Activated CD4-positive, alpha-beta T cell treated with anti-CD3 and anti-CD28 coated beads, Interleukin-2, amount 50 U/mL, for 24 hours (primary cell): ENCODE measurements at places on chromosomes 1 and 21.
A peak's percentile ranks its signal among the peaks of the same experiment; 100 is the strongest.

GRCh38 chr1:225770561-225771248 lies 6.9 kb upstream of the SRP9 start:
- no peak for DNase-seq

DNA sequence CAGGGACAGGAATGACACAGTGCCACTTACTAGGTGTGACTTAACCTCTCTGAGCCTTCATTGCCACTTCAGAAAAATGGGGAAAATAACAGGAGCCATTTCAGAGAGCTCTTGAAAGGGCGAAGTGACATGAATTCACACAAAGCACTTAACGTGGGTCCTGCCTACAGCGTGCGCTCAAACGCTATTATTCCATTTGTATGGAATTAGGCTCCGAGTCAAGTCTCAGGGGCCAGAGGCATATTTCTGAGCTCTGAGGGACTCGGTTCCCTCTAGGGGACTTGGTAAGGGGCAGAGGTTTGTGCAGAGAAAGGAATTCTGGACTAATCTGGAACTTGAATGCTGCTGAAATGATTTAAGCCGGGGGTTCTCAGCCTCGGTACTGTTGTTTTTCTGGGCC lies 14.1 kb downstream of the DRAXIN start:
- DNase-seq = no peak

DNA sequence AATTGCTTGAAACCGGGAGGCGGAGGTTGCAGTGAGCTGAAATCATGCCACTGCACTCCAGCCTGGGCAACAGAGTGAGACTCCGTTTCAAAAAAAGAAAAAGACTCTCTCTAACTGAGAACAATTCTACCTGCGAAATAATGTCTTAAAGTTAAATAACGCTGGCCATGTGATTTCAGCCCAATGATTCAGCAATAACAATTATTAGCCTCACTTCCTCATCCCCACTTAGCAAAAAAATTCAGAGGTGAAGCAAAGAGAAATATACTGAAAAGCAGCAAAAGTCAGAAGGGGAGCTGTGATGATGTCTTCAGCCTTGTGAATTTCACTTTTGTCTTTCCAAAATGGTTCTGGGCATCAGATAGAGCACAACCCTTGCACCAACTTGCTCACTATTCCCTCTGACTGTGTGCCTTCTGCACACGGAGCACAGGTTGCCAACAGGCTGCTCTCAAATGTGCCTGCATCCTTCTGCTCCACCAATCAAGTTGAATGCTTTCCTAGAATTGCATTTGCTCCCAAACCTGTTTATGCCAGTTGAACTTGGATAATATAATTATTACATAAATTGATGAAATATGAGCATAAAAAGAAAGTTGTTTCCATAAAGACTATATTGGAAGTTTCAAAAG lies 79.8 kb upstream of the IPO9 start:
- DNase-seq = no peak

GRCh38 chr1:203649999-203650836 lies 23.6 kb downstream of the ATP2B4 start:
- DNase-seq = peak; percentile 32

GRCh38 chr1:89615676-89616598 lies 17.0 kb upstream of the LRRC8C start:
- DNase-seq = no peak
